ENCODE measurements at places on chromosomes 1 and 21. TPM values are rescaled to one million over a fixed set of nuclear protein-coding genes. Genes with fewer than 3 reads are reported as not detected.

LCE6A gene
- not detected for total RNA-seq

ST6GALNAC3 gene
- 3.1 TPM for total RNA-seq

SRRM1 gene
- 70.8 TPM for total RNA-seq

OR14K1 gene
- total RNA-seq: not detected

GBP3 gene
- total RNA-seq: 16.7 TPM

PLPP3 gene
- 20.8 TPM for total RNA-seq

- H3K4me1 ChIP-seq: no peaks in the 10 kb centered on the region
- H3K36me3 ChIP-seq: no peaks in the 10 kb centered on the region
- no peak overlapping the region for H3K27ac ChIP-seq
- H3K4me3 ChIP-seq: no peak overlapping the region
- no peaks in the 10 kb centered on the region for H3K27me3 ChIP-seq
- no peak for DNase-seq
Measured at GRCh38 chr1:117562581-117563491, 43.0 kb upstream of the TENT5C start.

DNA sequence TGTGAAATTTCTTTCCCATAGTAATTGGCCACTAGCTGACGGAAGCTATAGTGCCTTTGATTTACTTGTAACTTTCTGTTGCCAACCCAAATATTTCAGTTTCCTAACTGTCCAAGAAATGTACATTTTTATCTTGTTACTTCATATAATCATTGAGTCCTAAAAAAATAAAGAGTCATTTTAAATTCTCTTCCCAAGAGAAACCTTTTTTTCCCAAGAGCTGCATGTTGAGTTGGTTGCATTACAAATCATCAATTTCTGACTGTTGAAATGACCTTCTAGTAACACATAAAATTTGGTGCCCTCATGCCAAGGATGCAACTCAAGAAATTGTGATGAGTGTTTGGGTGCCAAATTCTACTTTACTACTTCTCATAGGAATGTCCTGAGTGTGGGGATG lies 61.0 kb downstream of the HMCN1 start:
- H3K27me3 ChIP-seq: no peaks in the 10 kb centered on the region
- H3K36me3 ChIP-seq: no peaks in the 10 kb centered on the region
- H3K27ac ChIP-seq: no peak overlapping the region

- no peaks in the 10 kb centered on the region for H3K36me3 ChIP-seq
- H3K4me1 ChIP-seq: peaks cover 5% of the 10 kb centered on the region
- peak overlapping the region; percentile 40 for H3K27ac ChIP-seq
Measured at GRCh38 chr1:204377800-204378668, 18.3 kb upstream of the PLEKHA6 start.

- no peak overlapping the region for H3K27ac ChIP-seq
- no peaks in the 10 kb centered on the region for H3K36me3 ChIP-seq
- H3K4me3 ChIP-seq: no peak overlapping the region
Measured at GRCh38 chr1:228807904-228808605, 72.8 kb downstream of the RHOU start.

DNA sequence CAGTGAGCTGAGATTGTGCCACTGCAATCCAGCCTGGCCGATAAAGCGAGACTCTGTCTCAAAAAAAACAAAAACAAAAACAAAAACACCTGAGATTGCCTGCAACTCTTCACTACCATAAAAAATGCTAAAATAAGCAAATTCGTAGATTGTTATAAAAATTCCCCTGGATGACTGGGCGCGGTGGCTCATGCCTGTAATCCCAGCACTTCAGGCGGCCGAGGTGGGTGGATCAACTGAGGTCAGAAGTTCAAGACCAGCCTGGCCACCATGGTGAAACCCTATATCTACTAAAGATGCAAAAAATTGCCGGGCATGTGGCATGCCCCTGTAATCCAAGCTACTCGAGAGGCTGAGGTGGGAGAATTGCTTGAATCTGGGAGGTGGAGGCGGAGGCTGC lies 10.7 kb downstream of the MED18 start:
- H3K36me3 ChIP-seq: peaks cover 9% of the 10 kb centered on the region
- no peaks in the 10 kb centered on the region for H3K27me3 ChIP-seq
- H3K27ac ChIP-seq: no peak overlapping the region
- no peak for DNase-seq

DNA sequence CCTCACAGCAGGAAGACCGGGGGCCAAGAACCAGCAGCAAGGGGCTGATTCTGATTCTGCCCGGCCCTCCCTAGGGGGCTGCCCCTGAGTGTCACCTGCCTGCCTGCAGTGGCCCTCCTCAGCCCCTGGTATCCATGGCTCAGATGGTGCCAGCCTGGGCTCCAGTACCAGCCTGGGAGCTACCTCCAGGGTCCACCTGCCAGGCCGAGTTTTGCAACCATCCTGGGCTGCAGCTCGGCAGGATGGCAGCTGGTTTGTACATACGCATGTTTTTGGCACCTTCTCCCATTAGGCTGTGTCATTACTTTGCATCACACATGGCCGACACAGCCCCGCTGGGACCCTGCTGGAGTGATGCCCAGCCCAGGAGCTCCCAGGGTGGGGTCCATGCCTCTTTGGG lies 93.3 kb upstream of the WNT4 start:
- no peak for DNase-seq
- peaks cover 31% of the 10 kb centered on the region for H3K27me3 ChIP-seq
- peak overlapping the region; percentile 63 for H3K27ac ChIP-seq
- no peaks in the 10 kb centered on the region for H3K36me3 ChIP-seq
- H3K4me1 ChIP-seq: peaks cover 25% of the 10 kb centered on the region
- H3K4me3 ChIP-seq: no peak overlapping the region

GRCh38 chr1:8162168-8162567 lies 136.1 kb upstream of the ERRFI1 start:
- DNase-seq: no peak
- peaks cover 4% of the 10 kb centered on the region for H3K4me1 ChIP-seq
- no peaks in the 10 kb centered on the region for H3K36me3 ChIP-seq

GRCh38 chr1:90616395-90616794 lies 100.7 kb downstream of the BARHL2 start:
- no peaks in the 10 kb centered on the region for H3K4me1 ChIP-seq
- H3K4me3 ChIP-seq: no peak overlapping the region
- no peak overlapping the region for H3K27ac ChIP-seq
- no peak for DNase-seq

DNA sequence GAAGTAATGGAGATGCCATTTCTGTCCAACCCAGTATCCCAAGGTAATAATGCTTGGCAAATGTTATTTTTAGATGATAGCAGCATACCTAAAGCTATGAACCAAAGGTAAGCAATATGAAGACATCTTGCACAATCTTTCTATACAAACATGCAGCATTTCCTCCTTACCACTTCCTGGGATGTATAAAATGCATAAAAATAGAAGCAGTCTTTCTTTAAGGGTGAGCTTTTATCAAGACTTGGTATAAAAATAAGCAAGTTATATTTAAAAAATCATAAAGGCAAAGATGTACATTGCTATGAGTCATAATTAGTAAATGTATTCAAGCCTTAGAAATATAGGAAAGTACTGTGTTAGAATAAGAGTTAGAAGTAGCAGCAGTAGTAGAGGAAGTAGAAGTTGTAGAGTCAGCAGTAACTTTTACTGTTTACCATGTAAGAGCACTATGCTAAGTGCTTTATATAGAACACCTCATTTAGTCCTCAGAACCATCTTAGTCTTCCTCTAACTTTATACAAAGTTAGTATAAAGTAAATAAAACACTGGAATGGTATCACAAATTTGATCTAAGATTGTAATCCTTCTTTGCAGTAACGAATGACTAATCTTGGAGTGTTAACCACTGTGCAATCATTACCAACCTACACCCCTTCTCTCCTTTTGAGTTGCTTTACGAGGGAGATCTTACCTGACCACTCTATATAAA lies 371.3 kb downstream of the VAV3 start:
- peaks cover 60% of the 10 kb centered on the region for H3K36me3 ChIP-seq
- no peak for DNase-seq
- H3K4me3 ChIP-seq: no peak overlapping the region
- H3K27me3 ChIP-seq: no peaks in the 10 kb centered on the region
- H3K27ac ChIP-seq: peak overlapping the region; percentile 59

GRCh38 chr1:245599371-245600174 lies 444.8 kb downstream of the KIF26B start:
- no peak for DNase-seq
- peaks cover 11% of the 10 kb centered on the region for H3K4me1 ChIP-seq

DNA sequence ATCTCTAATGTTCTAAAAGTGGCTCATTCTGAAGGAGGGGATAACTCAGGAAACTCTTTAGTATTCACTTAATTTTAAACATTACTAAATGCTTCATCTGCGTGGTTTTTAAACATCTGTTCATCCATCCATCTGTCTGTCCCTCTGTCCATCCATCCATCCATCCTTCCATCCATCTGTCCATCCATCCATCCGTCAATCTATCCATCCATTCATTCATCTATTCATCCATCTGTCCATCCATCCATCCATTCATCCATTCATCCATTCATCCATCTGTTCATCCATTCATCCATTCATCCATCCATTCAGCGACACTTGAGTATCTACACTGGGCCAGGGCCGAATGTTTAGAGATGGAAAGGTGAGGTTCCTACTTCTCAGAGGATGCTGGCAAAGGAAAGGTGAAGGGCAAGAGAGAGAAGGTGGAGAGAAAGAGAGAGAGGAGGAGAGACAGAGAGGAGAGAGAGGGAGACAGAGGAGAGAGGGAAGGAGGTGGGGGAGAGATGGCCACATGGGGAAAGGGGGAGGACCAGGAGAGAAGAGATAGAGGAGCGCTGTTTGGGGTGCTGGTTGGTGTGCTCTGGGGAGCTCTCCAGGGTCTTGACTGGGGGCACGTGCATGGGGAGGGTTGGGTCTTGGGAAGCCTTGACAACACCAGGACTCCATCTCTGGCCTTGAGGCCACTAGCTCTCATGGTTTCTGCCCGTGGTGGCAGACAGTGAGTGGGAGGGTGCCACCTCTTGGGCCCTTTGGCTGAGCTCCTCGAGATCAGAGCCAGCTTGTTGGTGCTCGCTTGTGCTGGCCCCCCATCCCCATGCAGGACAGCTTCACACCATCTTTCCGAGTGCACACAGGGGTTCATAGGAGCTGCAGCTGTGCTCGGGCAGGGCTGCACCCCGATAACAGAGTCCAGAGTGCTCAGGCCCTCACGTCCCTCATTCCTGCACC lies 45.6 kb downstream of the ABCG1 start:
- peak overlapping the region; percentile 67 for H3K27ac ChIP-seq
- no peak for DNase-seq
- no peak overlapping the region for H3K4me3 ChIP-seq
- peaks cover 14% of the 10 kb centered on the region for H3K4me1 ChIP-seq
- H3K36me3 ChIP-seq: no peaks in the 10 kb centered on the region
- no peaks in the 10 kb centered on the region for H3K27me3 ChIP-seq

DNA sequence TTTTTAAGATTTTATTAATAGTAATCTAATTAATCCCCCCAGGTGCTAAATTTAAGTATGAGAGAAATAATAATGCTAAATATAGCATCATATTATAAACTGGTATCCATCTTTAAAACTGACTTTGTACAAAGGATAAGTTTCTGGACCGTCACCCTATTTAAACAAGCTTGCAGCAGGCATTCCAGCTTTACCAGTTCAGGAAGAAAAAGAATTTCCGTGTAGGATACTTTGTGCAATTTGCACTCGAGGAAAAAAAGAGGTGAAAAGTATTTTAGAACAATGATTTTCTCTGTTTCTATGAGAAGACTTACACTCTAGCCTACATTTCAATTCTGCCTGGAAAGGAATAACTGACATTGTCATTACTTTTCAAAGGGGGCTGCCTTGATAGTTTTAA lies 27.6 kb downstream of the HMCN1 start:
- no peaks in the 10 kb centered on the region for H3K36me3 ChIP-seq
- no peak overlapping the region for H3K4me3 ChIP-seq
- no peak for DNase-seq
- no peak overlapping the region for H3K27ac ChIP-seq

DNA sequence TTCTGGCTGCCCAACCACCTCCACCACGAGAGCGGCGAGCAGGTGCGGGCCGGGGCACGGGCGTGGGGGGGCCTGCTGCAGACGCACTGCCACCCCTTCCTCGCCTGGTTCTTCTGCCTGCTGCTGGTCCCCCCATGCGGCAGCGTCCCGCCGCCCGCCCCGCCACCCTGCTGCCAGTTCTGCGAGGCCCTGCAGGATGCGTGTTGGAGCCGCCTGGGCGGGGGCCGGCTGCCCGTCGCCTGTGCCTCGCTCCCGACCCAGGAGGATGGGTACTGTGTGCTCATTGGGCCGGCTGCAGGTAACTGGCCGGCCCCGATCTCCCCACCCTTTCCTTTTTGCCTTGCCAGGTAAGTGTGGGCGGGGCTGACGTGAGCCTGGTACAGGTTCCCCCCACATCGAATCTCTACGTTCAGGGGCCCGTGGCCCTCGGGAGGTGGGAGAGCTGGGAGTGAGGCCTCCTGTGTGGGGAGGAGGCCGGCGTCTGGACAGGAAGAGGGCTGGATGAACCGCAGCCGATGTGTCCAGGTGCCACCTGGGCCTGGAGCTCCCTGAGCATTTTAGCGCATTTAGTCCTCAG lies 51.7 kb downstream of the COL18A1 start:
- H3K4me3 ChIP-seq: peak overlapping the region; percentile 37
- H3K36me3 ChIP-seq: peaks cover 17% of the 10 kb centered on the region
- peaks cover 29% of the 10 kb centered on the region for H3K4me1 ChIP-seq
- no peak for DNase-seq

DNA sequence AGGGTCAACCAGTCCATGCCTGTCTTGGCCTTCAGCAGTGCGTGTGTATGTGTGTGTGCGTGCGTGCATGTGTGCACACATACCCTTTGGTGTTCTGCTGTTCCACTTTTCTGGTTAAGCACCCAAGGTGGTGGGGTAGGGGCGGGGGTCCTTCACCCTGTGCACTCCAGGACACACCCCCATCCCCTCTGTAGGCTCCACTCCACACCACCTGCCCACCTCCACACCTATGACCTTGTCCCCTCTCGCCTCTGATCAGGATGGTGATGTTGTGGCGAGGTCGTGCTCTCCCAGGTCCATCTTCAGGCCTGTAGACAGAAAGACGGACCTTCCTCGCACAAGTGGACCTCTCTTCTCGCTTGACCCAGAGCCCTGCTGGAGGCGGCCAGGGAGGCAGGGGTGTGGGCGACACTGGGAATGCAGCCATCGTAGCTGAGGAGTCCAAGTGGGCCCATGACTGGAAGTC lies 44.6 kb downstream of the WDR4 start:
- no peak overlapping the region for H3K4me3 ChIP-seq
- DNase-seq: no peak
- no peak overlapping the region for H3K27ac ChIP-seq
- no peaks in the 10 kb centered on the region for H3K36me3 ChIP-seq
- no peaks in the 10 kb centered on the region for H3K4me1 ChIP-seq
- H3K27me3 ChIP-seq: peaks cover 27% of the 10 kb centered on the region

GRCh38 chr1:61341426-61341825 lies 259.1 kb downstream of the NFIA start:
- no peak for DNase-seq
- H3K4me1 ChIP-seq: peaks cover 17% of the 10 kb centered on the region
- no peak overlapping the region for H3K27ac ChIP-seq
